CD4-positive, alpha-beta T cell (primary cell): ENCODE measurements at places on chromosomes 5 and 9.

DNA sequence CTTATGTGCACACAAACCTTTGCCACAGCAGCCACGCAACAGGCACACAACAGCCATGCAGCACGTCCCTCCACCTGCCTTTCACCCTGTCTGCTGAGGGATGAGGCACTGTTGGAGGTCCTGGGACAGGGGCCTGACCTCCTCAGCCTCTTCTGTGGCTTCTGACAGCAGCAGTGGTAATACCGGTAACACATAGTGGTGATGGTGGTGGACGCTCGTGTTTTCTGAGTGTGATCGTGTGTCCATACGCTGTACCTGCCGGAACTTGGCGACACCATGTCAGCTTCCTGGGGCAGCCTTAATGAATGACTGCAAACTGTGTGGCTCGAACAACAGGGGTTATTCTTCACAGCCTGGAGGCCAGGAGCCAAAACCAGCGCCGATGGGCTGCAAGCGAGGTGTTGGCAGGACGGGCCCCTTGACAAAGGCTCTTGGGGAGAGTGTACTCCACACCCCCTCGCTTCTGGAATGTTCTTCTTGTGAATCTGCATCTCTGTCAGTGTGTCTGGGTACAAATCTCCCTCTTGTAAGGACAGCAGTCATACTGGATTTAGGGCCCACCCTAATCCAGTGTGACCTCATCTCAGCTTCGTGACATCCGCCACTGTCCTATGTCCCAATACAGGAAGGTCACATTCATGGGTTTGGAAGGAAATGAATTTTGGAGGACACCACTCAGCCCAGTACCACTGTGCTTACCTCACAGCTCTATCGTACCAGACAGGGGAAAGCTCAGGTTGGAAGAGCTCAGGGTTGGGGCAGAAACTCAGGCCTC, 55.3 kb upstream of the EXOC3 start:
- H3K4me1 ChIP-seq, result peaks cover 4% of the 10 kb centered on the region
- H3K4me3 ChIP-seq, result no peak overlapping the region
- H3K27ac ChIP-seq, result no peak overlapping the region
- H3K36me3 ChIP-seq, result no peaks in the 10 kb centered on the region
- no peaks in the 10 kb centered on the region for H3K27me3 ChIP-seq

GRCh38 chr9:89278551-89278950, 32.4 kb upstream of the CKS2 start:
- no peaks in the 10 kb centered on the region for H3K36me3 ChIP-seq
- no peak overlapping the region for H3K4me3 ChIP-seq
- peaks cover 14% of the 10 kb centered on the region for H3K4me1 ChIP-seq
- H3K27me3 ChIP-seq, result no peaks in the 10 kb centered on the region
- DNase-seq, result no peak
- H3K27ac ChIP-seq, result no peak overlapping the region

DNA sequence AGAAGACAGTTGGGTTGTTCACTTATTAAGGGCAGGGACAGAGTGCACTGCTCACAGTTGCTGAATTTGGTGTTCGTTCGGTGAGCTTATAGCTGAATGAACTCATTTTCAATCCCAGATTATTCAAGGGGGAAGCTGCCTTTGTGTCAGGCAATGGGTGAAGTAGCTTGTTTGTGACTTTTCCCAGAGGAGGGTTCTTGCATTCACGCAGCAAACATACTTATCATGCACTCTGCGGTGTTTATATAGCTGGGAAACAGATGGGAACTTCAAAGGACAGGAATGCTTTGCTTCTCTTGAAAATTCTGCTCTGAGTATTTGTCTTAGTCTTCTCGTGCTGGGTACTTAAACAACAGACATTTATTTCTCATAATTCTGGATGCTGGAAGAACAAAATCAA, 64.7 kb upstream of the ABCA1 start:
- H3K27me3 ChIP-seq, result no peaks in the 10 kb centered on the region
- H3K4me1 ChIP-seq, result peaks cover 38% of the 10 kb centered on the region
- DNase-seq, result no peak
- H3K27ac ChIP-seq, result no peak overlapping the region

- no peaks in the 10 kb centered on the region for H3K36me3 ChIP-seq
- no peak overlapping the region for H3K4me3 ChIP-seq
- no peak overlapping the region for H3K27ac ChIP-seq
- H3K27me3 ChIP-seq, result no peaks in the 10 kb centered on the region
Measured at GRCh38 chr5:178690208-178690607, 40.3 kb downstream of the ZNF354A start.

DNA sequence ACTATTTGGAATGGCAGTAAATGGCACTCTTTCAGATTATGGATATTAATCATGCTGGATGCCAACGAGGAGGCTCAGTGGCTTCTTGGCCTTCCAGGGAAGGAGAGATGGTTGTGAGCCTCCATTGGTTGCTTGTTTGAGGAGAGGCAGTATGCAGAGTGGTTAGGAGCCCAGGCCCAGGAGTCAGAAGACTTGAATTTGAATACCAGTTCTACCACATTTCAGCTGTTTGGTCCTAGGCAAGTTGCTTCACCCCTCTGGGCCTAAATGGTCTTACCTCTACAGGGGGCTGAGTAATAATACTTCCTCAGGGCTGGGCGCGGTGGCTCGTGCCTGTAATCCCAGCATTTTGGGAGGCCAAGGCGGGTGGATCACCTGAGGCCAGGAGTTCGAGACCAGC, 52.5 kb downstream of the COL27A1 start:
- H3K27me3 ChIP-seq, result no peaks in the 10 kb centered on the region
- no peaks in the 10 kb centered on the region for H3K4me1 ChIP-seq
- no peaks in the 10 kb centered on the region for H3K36me3 ChIP-seq
- DNase-seq, result no peak

GRCh38 chr5:117615226-117615625, 1040.6 kb upstream of the SEMA6A start:
- DNase-seq, result no peak
- no peak overlapping the region for H3K4me3 ChIP-seq
- H3K4me1 ChIP-seq, result no peaks in the 10 kb centered on the region
- H3K27me3 ChIP-seq, result no peaks in the 10 kb centered on the region
- H3K36me3 ChIP-seq, result no peaks in the 10 kb centered on the region
- H3K27ac ChIP-seq, result no peak overlapping the region

DNA sequence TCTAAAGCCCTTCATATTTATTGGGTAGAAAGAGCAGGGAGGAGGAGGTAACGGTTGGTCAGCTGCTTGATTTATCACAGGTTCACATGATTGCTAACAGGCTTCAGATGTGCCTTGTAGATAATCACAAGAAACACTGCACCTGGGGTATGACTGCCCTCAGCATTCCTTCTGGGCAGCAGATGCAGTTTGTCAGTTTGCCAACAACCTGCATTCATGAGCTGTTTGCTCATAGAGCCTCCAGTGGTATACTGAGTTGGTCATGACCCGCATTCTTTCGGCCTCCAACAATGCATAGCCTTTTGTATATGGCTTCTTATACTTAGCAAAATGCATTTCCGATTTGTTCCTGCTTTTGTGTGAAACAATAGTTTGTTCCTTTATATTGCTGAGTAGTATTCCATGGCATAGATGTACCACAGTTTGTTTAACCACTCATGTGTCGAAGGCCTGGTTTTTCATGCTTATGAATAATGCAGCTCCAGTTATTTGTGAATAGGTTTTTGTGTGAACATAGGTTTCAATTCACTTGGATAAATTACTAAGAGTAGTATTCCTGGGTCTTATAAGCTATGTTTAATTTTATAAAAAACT, 83.6 kb downstream of the ARHGEF28 start:
- no peaks in the 10 kb centered on the region for H3K36me3 ChIP-seq
- no peak overlapping the region for H3K27ac ChIP-seq
- H3K27me3 ChIP-seq, result no peaks in the 10 kb centered on the region
- H3K4me3 ChIP-seq, result no peak overlapping the region

DNA sequence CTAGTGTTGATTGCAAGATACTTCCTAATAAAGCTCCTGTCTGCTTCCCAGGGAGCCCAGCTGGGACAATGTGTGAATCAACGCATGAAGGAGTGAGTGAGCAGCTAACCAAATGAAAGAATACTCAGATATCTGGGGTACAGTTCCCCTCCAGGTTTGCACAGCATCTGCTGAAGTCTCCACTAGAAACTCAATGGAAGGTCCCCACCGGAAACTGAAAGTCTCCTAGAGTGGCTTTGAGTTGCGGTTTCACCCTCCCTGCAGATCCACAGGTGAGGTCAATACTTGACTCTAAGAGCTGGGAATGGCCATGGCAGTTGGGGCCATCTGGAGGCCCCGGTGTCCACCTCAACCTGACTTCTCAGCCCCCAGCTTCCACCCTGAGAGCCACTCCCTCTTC, 198.2 kb upstream of the MSX2 start:
- H3K4me3 ChIP-seq, result no peak overlapping the region
- H3K36me3 ChIP-seq, result no peaks in the 10 kb centered on the region
- DNase-seq, result no peak
- no peaks in the 10 kb centered on the region for H3K27me3 ChIP-seq
- H3K27ac ChIP-seq, result no peak overlapping the region

- no peaks in the 10 kb centered on the region for H3K4me1 ChIP-seq
- no peak for DNase-seq
- no peaks in the 10 kb centered on the region for H3K36me3 ChIP-seq
- no peak overlapping the region for H3K4me3 ChIP-seq
- no peaks in the 10 kb centered on the region for H3K27me3 ChIP-seq
- H3K27ac ChIP-seq, result no peak overlapping the region
Measured at GRCh38 chr5:117860550-117860949, 1127.8 kb downstream of the DTWD2 start.

GRCh38 chr9:78320875-78321496, 24.1 kb downstream of the PSAT1 start:
- H3K36me3 ChIP-seq, result peaks cover 13% of the 10 kb centered on the region
- H3K27ac ChIP-seq, result no peak overlapping the region
- no peak overlapping the region for H3K4me3 ChIP-seq
- no peaks in the 10 kb centered on the region for H3K27me3 ChIP-seq

GRCh38 chr5:149951138-149951749, 6.7 kb upstream of the PDE6A start:
- no peaks in the 10 kb centered on the region for H3K4me1 ChIP-seq
- H3K36me3 ChIP-seq, result no peaks in the 10 kb centered on the region
- H3K27ac ChIP-seq, result no peak overlapping the region
- DNase-seq, result no peak

GRCh38 chr5:71711610-71712009, 7.5 kb upstream of the CARTPT start:
- no peak for DNase-seq
- H3K27me3 ChIP-seq, result peaks cover 5% of the 10 kb centered on the region
- H3K36me3 ChIP-seq, result no peaks in the 10 kb centered on the region
- no peaks in the 10 kb centered on the region for H3K4me1 ChIP-seq
- no peak overlapping the region for H3K27ac ChIP-seq

- DNase-seq, result no peak
- H3K27ac ChIP-seq, result no peak overlapping the region
- no peak overlapping the region for H3K4me3 ChIP-seq
- no peaks in the 10 kb centered on the region for H3K4me1 ChIP-seq
- no peaks in the 10 kb centered on the region for H3K27me3 ChIP-seq
Measured at GRCh38 chr5:148583421-148583965, 70.8 kb downstream of the HTR4 start.

DNA sequence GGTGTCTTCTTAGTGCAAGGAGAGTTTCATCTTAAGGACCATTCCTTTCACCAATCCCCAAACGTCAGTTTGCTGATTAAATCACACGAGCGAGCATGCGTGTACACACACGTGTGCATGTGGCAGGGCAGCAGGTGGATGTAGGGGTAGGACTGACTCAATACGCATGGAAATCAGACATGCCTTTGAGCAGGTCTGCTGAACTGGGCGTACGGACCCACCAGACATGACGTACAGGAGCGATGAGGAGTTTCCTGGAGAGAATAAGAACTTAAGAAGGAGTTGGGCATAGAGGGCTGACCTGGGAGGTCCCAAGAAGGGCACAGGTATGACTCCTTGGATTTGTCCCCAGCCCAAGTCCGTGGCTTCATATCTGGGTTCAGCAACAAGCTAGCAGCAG, 170.0 kb downstream of the FGF18 start:
- H3K27ac ChIP-seq, result no peak overlapping the region
- peaks cover 3% of the 10 kb centered on the region for H3K27me3 ChIP-seq
- no peaks in the 10 kb centered on the region for H3K4me1 ChIP-seq
- DNase-seq, result no peak
- no peak overlapping the region for H3K4me3 ChIP-seq

DNA sequence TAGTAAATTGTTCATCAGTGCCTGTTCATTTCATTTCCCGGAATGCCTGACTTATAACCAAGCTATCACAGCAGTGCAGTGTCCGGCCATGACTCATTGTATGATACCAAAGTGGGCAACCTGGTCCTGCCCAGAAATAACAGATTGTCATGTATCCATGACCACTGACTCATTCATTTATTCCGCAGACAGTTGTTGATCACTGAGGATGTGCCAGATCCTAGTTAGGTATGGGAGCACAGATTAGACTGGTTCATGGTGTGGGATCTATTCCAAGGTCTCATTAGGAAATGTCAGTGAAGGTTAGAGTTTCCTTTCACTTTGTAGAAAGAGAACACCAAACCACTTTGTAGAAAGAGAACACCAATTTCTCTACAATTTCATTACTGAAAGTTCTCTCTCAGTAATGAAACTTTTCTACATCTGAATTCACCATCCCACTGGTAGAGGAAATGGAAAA, 8.7 kb downstream of the NREP start:
- H3K27me3 ChIP-seq, result no peaks in the 10 kb centered on the region
- no peak overlapping the region for H3K27ac ChIP-seq
- H3K4me3 ChIP-seq, result no peak overlapping the region
- DNase-seq, result no peak
- no peaks in the 10 kb centered on the region for H3K36me3 ChIP-seq

DNA sequence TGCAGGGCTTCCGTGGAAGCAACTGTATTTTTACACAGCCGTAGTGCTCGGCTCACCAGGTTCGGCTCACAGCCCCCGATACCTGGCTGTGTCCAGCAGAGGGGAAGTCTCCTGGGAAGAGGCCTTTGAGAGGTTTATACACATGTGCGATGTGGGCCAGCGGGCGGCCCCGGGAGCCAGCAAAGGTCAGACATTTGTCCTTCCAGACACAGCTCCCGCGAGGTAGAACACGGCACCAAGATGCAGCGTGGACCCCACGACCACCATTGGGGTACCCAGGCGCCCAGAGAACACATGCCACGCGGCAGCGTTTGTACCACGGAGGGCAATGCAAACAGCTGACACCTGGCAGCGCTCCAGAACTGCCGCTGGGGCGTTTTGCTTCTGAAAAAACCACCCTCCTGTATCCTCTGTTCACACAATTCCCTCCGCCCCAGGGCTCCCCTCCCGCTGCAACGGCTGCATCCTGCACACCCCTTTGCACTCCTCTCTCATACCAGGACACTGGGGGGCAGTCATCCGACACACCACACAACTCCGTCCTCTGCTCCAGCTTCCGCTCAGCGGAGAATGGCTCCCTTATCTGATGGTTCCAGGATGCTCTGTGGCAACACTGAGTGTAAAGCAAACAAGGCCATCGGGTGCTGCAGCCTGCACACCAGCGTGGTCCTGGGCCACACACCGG, 235.3 kb downstream of the SYK start:
- H3K27ac ChIP-seq, result no peak overlapping the region
- no peaks in the 10 kb centered on the region for H3K36me3 ChIP-seq
- H3K27me3 ChIP-seq, result peaks cover 8% of the 10 kb centered on the region
- H3K4me1 ChIP-seq, result peaks cover 15% of the 10 kb centered on the region
- H3K4me3 ChIP-seq, result no peak overlapping the region

- no peaks in the 10 kb centered on the region for H3K4me1 ChIP-seq
- H3K36me3 ChIP-seq, result no peaks in the 10 kb centered on the region
- no peak overlapping the region for H3K4me3 ChIP-seq
- H3K27me3 ChIP-seq, result no peaks in the 10 kb centered on the region
Measured at GRCh38 chr5:5191906-5192305, 51.8 kb downstream of the ADAMTS16 start.
